Stimulated activated CD4-positive, alpha-beta T cell treated with anti-CD3 and anti-CD28 coated beads, Interleukin-1b, Interleukin-23, amount 100 ng/mL, for 24 hours (primary cell): ENCODE measurements at places on chromosomes 12 and 14.

DNA sequence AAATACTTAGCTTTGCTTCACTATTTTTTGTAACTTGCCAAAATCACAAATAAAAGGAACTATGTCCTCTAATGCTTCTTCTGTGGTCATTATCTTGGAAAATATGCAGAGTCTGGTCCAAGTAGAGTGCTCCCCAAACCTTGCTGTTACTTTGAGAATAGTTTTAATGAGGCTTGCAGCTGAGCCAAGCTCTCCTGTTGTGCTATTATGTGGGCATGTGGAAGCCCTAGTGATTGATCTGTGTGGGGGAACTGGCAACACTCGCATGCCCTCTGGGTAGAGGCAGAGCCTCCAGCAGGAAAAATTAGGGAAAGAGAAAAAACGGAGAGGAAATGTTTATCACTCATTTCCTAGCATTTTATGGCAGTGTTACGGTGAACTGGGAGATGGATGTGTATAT, 473.1 kb downstream of the EGLN3 start:
- no peak for DNase-seq

- DNase-seq, result peak; percentile 21
Measured at GRCh38 chr12:31324845-31325523, 966 bp downstream of the SINHCAF start.

DNA sequence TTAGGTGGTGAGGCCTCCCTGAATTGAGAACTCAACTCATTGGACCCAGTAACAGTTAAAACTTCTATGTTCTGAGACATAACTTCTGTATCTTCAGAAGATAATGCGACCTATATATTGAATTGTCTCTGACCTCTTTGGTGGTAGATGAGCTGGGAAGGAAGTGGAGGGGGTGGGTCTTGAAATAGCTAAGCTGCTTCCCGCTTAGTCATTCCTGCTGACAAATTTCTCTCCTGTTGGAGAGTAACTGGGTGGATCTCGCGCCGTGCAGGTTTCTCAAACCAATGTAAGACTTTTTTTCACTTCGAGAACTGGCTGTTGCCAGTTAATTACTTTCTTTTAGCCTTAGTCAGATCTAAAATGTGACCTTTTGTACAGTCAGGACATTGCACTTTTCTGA, 100.8 kb downstream of the PPHLN1 start:
- DNase-seq, result no peak

DNA sequence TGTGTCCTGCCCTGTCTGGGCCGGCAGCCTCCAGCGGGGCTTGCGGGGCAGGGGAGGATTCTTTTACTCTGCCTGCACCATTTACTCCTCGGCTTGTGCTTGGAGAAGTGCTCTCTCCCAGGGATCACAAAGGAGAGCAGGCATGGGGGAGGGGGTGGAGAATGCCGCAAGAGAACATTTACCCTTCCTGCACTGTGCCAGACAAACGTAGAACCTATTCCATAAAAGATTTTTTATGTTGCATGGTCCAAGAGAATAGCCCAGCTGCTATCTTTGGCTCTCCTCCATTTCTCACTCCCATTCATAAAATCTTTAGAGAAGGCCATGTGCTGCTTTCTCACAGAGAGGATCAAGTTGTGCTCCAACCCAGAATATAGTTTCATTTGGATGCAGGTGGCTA, 159.4 kb downstream of the SPTSSA start:
- DNase-seq, result no peak

DNA sequence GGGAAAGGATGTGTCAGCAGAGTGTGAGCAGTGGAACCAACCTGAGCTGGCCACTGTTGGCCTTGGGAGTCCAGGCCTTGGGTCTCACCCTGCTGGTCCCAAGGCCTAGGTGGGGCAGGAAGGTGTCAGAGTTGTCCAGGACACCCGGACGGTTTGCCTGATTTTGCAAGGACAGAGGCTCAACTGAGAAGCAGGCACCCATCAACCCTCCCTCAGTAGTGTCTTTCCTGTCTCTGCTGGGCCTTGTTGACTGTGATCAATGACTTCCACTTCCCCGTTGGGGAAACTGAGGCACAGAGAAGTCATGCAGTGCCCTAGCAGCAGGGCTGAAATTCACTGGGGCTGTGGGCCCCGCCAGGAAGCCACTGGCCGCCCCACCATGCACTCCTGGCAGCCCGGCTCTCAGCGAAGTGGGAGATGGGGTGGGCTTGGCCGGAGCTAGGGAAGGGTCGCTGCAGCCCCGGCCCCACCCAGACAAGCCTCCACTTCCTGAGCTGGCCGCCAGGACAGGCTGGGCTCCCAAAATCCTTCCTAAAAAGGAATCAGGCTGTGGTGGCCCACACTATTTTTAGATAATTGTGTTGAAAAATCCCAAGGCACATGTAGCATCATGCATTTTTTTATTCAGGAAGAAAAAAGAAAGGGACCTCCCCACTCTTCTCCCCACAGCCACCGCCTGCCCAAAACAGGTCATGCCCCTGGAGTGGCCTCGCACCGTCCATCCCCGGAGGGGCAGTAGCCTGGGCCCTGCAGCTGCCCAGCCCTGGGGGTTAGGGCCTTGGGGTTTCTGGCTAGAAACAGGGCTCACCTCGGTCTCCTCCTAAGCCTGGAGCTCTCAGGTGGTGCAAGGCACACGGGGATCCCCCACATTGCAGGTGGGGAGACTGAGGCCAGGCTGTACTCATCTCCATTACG, 127.4 kb downstream of the CALM1 start:
- no peak for DNase-seq

- DNase-seq, result no peak
Measured at GRCh38 chr14:59939828-59940227, 19.9 kb downstream of the LRRC9 start.

- no peak for DNase-seq
Measured at GRCh38 chr14:80787876-80788275, 153.7 kb downstream of the CEP128 start.

GRCh38 chr12:78118486-78118885, 287.8 kb downstream of the NAV3 start:
- DNase-seq, result no peak

DNA sequence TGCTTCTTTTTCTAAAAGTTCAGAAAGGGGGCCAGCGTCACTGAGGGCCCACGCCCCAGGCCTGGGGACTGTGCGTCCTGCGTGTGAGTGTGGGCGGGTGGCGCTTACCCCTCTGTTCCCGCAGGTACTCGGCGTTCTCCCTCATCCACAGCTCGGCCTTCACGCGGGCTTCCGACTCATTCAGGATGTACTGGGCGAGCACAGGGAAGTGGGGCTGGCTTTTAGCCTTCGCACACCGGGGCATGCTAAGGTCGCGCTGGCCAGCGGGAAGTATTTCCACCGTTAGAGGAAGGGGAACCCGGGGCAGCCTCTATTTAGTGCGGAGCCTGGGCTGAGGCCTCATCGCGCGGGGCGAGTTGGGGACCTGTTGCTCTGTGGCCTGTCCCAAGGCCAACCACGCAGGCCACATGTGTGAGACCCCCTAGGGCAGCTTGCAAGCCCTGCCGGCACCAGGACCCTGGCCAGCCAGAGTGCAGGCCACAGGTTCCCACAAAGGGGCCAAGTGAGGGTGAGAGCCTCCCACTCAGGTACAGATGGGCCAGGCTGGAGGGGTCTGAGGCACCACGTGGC, 29.2 kb upstream of the BTBD6 start:
- DNase-seq, result no peak

- no peak for DNase-seq
Measured at GRCh38 chr14:69699748-69700303, 67.1 kb upstream of the SRSF5 start.

- no peak for DNase-seq
Measured at GRCh38 chr12:48197549-48197970, 5.5 kb downstream of the OR10AD1 start.

GRCh38 chr12:31011336-31011735, 62.3 kb upstream of the DDX11 start:
- no peak for DNase-seq

DNA sequence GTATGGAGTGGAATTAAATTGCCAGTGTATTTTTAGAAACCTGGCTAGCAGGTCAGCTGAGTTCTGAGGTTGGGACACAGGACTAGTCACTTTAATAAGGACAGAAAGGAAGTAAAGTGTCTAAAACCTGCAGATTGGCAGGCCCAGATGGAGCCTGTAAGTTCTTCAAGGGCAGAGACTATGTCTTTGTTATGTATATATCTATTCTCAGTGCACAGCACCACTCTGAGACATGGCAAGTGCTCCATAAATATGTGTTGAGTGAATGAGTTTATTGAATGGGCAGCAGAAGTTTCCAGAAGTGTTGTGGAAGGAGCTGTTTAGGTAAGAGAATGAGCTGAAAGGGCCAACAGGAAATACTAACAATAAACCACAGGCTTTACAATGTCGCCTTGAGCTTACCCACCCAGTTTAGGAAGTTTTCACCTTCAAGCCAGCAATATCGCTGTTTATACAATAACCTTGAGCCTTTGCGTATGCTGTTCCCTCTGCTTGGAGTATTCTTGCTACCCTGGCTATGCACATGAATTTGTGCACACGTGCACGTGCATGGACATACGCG, 109.5 kb upstream of the TMPO start:
- no peak for DNase-seq

DNA sequence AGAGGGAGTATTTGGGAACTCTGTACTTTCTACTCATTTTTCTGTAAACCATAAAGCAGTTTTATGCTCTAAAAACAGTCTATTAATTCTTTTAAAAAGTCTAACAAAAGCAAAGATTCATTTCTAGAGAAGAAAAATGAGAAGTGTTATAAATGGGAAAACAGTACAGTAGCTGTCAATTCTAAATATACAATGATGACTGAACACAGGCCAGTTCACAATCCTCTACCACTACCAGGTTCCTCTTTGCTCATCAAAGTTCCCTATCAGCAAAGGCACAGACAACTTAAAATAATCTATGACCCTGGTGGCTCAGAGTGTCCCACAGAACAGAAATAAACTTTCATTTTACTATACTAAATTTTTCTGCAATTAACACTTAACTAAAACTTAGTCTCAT, 12.5 kb downstream of the NAA25 start:
- DNase-seq, result no peak

DNA sequence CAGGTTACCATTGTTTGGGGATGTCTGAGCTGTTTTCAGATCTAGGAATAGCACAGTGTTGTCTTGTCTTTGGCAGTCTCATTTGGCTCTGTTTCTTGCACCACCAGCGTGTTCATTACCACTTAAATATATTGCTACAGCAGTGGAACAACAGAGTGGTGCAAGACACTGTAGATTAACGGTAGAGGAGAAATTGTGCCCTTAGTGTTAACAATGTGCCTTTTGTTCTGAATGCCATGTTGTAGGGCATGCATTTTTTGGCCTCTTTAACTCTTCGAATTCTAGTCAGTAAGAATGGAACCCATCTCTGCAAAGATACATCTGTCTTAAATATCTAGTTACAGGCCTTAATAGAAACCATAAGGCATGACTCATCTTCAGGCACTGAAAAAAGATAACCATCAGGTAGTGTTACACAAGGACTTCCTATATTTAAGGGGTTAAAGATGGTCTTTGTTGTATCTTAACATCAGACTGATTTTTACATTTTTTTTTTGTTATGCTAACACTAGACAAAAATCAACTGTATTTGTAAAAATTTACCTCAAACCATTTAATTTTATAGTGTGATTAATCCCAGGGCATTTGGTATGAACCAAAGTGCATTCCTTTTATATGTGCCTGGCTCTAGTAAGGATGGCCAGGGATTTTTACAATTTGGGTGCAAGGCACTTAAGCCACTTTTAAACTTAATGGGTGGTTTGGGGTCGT, 12.9 kb downstream of the DYRK2 start:
- DNase-seq, result no peak

DNA sequence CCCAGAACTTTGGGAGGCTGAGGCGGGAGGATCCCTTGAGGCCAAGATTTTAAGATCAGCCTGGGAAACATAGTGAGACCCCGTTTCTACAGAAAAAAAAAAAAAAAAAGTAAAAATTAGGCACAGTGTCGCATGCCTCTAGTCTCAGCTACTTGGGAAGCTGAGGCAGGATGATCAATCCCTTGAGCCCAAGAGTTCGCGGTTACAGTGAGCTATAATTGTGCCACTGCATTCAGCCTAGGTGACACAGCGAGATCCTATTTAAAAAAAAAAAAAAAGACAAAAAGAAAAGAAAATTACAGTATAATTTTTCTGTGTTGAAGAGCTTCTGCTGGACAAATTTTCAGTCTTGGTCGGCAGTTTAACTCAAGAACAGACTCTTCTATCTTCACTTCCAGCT, 133.9 kb upstream of the FGD4 start:
- no peak for DNase-seq

- DNase-seq, result no peak
Measured at GRCh38 chr14:31476131-31476866, 11.5 kb downstream of the GPR33 start.

- no peak for DNase-seq
Measured at GRCh38 chr14:63773504-63773903, 45.6 kb upstream of the SGPP1 start.

GRCh38 chr14:38731962-38732361, 371.1 kb downstream of the SEC23A start:
- DNase-seq, result no peak

GRCh38 chr14:101135796-101136742, 232.5 kb upstream of the RTL1 start:
- DNase-seq, result no peak

- no peak for DNase-seq
Measured at GRCh38 chr14:64095620-64096019, 198.6 kb downstream of the ESR2 start.

- no peak for DNase-seq
Measured at GRCh38 chr12:16198884-16199283, 78.6 kb downstream of the SLC15A5 start.

DNA sequence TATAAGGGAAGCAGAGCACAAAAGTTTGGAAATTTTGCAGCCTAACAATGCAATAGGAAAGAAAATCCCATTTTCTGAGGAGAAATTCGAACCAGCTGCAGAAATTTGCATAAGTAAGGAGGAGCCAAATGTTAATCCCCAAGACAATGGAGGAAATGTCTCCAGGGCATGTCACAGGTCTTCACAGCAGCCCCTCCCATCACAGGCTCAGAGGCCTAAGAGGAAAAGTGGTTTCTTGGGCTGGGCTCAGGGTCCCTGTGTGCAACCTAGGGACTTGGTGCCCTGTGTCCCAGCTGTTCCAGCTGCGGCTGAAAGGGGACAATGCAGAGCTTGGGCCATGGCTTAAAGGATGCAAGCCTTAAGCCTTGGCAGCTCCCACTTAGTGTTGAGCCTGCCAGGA, 190.0 kb downstream of the MDGA2 start:
- no peak for DNase-seq

DNA sequence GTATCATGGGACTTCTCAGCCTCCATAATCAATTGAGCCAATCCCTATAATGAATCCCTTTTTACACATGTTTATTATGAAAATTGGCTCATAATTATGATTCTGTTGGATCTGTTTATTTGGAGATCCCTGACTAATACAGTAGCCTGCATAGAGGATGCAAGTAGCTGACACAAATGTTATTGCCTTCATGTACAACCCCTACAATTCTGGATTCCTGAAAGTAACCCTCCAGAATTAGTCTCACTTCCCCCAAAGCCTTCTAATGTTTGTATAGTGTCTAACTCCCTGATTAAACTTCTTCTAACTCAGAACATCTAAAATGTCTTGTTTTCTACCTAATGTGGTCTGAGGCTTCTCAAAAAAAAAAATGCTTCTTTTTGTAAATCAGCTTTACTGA, 6.6 kb upstream of the SMIM10L1 start:
- no peak for DNase-seq

- no peak for DNase-seq
Measured at GRCh38 chr12:32257695-32258496, 141.5 kb upstream of the FGD4 start.

GRCh38 chr12:90836689-90837088, 118.3 kb downstream of the CCER1 start:
- no peak for DNase-seq

- DNase-seq, result no peak
Measured at GRCh38 chr12:33634544-33634943, 194.9 kb upstream of the SYT10 start.
